H1 (cell line): ENCODE measurements at places on chromosomes 4 and X. TPM values are rescaled to one million over a fixed set of nuclear protein-coding genes. Genes with fewer than 3 reads are reported as not detected.

NEUROG2 gene
- total RNA-seq: not detected in 2 replicates

- DNase-seq: no peak
Observed at GRCh38 chr4:107896158-107896645, 35.1 kb upstream of the CYP2U1 start.

- no peak for DNase-seq
Observed at GRCh38 chr4:112341033-112341432, 43.9 kb downstream of the ALPK1 start.

- no peak for DNase-seq
Observed at GRCh38 chrX:38845426-38845825, 44.2 kb downstream of the MID1IP1 start.

DNA sequence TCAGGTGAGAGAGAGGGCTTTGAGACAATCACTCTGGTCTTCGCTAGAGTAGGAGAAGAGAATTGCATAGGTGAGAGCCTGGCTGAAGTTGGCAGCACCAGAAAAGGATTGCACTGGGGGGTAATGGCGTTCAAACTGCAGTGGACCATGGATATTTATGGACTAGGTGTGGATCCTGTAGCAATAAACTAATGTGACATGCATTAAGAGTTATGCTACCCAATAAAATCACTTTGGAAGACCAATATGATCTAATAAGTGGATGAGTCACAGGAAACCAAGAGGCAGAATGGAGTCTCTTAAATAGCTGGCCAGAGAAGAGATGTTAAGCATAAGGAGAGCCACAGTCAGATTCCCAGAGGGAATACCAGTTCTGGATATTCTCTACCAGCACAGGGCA, 259.8 kb downstream of the FBXO8 start:
- no peak for DNase-seq

SAGE1 gene
- total RNA-seq: not detected in 2 replicates

- DNase-seq: no peak
Observed at GRCh38 chrX:18877469-18877868, 106.4 kb downstream of the PHKA2 start.

MSX1 gene
- total RNA-seq: not detected in 2 replicates

DNA sequence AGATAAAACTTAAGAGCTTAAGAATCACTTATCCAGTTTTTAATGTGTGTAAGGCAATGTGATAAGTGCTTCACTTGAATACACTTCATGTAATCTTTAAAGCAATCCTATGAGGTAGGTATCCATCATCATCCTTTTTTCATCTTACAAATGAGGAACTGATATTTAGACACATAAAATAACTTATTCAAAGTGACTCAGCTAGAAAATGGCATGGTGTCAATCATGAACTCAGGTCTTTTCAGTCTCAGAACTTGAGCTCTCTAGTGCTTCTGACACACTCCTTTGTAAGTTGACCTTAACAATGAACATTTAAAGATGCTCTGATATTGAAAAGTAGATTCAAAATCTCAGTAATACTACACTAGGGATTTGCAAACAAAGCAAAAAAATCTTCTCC, 224.8 kb upstream of the TEX13C start:
- no peak for DNase-seq

PABPC1L2B gene
- total RNA-seq: 0.59 and 1.7 TPM in 2 replicates

DNA sequence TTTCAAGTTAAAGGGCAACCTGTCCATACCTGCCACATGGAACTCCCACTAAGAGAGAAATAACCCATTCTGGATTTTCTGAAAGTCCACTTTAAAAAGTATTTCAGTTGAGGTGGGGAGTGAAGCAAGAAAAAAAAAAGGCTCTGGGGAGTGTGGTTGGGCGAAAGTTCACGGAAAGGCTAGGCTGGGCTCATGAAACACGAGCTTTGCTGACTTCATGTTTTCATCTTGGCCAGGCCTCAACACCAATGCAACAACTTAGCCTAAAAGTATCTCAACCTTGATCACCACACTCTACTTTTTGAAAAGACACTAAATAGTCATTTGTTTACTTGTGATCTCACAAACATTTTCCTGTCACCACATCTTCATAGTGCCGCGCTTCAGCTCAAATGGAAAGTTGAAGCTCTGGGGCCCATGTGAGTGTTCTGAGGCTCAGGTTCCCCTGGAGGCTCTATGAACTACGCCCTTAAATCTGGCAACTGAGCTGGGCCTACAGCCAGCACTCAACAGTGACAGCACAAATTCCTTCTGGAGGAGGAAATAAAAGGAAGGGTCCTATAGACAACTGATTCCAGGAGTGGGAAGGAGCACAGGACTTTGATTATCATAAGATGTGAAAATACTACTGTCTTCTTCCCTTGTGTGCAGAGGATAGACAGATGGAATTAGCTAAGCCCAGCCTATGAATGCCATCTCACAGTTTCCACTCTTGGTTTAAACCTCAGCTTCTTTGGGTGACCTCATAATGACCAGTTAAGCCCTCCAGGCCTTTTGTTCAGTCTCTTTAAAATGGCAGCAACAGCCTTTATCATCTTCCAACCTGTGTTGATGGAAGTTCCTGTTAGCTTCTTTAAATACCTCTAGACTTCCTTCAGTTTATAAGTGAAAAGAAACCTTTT, 5.1 kb downstream of the CD40LG start:
- DNase-seq: no peak

GRCh38 chr4:182801636-182802035, 115.5 kb downstream of the DCTD start:
- DNase-seq: no peak
